Stimulated activated CD4-positive, alpha-beta T cell treated with anti-CD3 and anti-CD28 coated beads, Interleukin-2, amount 100 ng/mL, for 24 hours (primary cell): ENCODE measurements at places on chromosomes 2 and 18.

DNA sequence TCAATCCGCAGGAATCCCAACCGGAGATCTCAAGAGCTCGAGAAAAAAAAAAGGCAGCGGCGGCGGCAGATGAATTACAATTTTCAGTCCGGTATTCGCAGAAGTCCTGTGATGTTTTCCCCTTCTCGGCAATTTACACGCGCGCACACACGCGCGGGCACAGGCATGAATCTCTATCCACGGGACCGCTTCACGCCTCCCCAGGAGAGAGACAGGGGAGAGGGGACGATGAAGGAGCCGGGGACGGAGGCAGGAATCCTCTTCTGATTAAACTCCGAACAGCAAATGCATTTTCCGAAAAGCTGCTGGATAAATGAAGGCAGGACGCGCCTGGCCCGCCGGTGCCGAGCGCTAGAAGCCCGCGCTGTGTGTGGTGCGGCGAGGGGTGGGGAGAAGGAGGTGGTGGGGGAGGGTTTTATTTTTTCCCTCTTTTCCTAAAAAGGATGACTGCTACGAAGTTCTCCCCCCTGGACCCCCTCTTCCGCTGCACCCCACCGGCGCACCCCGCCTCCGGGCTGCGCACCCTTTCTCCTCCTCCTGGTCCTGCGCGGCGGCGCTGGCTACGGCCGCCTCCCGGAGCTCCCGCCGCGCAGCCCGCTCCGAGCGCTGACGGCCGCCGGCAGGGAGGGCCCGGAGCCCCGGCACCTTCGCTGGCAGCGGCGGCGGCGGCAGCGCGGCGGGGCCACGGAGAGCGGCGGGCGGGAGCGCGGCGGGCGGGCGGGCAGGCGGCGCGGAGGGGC is at the start of gene BCL2:
TSS of gene BCL2 (minus strand) at position 387 of the 740 bp plus-strand sequence.
- peak; percentile 58 for DNase-seq

GRCh38 chr2:29920130-29920577 is 1.2 kb downstream of the ALK start:
- DNase-seq = peak; percentile 51

DNA sequence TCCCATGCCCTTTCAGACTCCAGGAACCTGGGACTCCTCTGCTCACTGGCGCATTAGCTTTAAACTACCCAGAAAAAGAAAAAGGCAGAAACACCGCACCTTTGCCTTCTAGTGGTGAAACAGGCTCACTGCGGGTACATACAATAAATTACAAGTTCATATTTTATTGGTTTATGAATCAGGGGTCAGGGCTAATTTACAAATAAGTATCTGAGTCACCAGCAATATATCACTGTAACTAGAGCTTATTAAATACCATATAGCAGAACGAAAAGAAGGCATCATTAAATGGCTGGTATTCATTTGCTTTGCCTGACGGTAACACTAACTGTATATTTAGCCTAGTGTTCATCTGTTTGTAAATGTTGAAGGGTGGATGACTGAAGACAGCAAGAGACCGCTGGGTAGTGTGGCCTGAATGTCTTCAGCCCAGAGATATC is 26.9 kb upstream of the DTNB start:
- peak; percentile 19 for DNase-seq

- DNase-seq = no peak
Observed at GRCh38 chr2:140601342-140601741, 1529.5 kb downstream of the LRP1B start.

DNA sequence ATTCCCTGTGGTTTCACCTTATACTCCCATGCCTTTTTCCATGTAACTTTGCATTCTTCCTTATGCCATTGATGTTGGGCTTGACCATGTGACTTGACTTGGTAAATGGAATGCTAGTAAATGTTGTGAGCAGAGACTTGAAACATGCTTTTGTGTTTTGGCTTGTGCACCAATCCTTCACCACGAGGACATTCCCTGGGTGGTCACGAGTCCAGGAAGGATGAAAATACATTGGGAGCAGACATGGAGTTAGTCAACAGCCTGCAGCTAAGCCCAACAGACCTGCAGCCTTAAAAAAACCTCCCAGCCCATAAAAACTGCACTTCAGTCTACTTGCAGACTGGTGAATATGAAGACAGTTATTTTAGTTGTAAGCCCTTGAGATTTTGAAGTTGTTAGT is 116.5 kb upstream of the SPATS2L start:
- no peak for DNase-seq

DNA sequence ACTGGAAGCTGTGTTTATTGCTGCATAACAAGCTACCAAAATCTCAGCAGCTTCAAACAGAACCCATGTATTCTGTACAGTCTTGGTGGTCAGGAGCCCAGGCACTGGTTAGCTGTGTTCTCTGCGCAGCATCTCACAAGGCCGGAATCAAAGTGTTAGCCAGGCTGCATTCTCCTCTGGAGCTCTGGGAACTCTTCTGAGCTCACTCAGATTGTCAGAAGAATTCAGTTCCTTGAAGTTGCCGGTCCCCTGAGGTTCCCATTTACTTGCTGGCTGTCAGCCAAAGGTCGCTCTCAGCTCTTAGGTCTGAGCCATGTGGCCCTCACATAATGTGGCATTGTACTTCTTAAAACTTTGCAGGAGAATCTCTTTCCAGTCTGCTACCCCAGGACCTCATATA is 123.6 kb upstream of the SMIM21 start:
- DNase-seq = no peak
